ENCODE measurements at places on chromosomes 16 and 17.

DNA sequence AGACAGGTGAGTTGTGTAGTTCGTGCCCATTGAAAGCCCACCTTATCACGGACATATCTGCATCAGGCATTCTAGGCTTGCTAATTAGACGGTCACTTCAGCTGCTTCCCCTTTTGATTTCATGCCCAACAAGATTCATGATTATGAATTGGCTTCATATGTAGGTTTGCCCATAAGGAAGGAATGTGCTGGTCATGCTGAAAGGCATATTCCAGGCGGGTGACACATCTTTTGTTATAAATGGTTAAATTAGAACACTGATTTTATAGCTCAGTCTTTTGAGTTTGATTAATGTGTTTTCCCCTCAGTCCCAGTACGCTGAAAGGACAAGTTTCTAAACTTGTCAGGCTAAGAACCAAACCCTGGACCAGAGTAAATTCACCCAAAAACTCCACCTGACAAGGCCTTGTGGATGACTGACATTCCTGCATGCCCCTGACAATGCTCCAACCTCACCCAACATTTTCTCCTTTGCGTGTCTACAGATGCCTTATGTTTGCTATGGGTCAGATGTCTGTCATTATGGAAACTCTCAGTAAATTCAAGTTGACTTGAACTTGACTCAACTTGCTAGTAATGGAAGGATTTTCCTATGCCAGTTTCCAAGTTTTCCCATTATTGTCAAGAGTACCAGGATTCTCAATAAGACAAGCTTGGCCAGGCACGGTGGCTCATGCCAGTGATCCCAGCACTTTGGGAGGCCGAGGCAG lies 421.9 kb downstream of the PMP22 start:
- no peak for DNase-seq

DNA sequence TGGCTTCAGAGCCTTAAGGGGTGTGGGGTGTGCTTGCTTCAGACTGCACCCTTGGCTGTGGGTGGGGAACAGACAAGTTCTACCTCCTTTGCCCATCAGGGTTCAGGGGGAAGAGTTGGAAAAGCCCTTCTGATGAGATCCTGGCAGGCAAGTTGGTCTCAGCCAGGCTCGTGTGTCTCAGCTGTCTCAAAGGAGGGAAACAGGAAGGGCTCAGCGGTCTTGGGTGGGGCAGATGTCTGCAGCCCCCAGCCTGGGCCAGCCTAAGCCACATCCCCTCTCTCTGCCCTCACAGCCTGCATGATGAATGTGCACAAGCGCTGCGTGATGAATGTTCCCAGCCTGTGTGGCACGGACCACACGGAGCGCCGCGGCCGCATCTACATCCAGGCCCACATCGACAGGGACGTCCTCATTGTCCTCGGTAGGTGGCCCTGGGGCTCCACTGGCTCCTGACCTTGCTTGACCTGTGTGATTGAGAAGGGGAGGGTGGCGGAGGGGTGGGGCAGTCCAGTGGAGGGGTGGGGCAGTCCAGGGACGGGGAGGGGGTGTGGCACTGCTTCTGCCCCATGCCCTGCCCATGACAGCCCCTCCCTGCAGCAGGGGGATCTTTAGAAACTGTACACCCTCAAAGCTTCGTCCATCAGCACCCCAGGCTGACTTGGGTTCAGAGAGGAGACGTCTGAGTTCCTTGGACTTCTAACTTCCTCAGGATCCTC lies 199.5 kb downstream of the PRKCB start:
- no peak for DNase-seq

GRCh38 chr17:6755731-6756184 lies at the start of gene XAF1:
XAF1 (plus strand) TSS chr17:6756046; CDS start chr17:6756079, 33 bp downstream.
- no peak for DNase-seq

DNA sequence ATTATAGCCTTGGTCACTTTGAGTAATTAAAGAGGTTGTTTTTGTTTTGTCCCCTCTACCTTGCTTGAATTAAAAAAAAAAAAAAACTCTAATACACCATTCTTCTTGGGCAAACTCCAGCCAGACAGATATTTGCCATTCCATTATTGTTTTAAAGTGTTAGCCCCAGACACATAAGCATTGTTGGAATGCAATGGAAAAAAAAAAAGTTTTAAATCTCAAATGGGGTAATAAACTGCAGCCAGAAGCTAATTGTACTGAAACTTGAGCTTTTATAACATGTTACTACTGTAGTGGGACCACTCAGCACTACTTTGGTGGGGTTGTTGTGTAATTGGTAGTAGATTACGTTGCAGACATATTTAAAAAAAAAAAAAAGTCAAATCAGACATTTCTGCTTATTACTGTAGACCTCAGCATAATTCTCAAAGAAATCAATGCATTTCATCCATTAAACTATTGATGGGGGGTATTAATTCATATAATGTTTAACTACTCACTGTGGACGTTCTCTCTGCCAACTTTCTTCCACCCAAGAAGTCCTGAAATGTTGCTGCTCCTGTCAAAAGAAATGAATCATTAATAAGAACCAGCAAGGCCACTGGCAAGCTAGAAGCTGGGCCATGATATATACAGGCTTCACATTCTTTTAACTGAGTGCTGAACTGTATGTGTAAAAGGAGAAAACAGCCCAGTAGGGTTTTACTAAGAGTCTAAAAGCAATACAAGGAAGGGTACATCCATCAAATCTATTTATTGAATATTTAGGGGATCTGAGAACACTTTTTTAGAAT lies 626.6 kb upstream of the SOX9 start:
- no peak for DNase-seq

GRCh38 chr16:55892821-55893220 lies 17.6 kb upstream of the CES5A start:
- no peak for DNase-seq

DNA sequence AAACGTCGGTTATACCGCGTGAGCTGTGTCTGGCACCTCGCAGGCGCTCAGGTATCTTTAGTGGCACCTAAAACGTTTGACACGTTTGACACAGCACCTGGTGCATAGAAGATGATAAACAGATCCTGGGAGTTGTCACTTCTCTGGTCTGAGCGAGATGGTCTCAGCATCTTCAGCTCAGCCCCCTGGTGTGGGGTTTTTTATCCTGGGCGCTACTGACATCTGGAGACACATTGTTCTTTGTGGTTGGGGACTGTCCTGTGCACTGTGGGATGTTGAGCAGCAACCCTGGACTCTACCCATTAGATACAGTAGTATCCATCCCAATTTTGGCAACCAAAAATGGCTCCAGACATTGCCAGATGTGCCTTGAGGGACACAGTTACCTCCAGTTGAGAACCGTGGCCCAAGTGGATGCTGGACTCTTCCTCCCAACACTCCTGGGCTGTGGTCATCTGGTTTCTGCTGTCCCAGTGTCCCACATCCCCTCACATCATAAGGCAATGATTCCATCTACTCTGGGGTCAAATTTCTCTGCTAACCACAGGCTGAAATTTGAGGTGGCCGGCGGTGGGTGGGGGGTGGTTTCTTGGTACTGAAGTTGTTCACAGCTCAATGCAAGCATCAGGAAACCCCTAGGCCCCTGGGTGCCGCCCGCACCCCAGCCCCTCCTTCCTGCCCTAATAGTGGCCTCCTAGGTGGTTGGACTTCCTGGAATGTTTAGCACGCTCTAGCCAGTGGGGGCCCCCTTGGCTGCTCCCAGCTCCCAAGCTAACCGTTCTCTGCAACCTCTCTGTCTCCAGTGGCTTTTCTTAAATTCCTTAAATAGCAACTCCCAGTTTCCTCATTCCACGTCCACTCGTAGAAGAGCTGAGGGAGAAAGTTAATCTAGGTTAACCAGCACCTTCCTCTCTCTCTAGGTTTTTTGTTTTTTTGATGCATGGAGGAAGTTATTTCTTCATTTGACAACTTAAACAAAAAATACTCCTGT lies 124.8 kb downstream of the ABCC1 start:
- DNase-seq, result no peak

DNA sequence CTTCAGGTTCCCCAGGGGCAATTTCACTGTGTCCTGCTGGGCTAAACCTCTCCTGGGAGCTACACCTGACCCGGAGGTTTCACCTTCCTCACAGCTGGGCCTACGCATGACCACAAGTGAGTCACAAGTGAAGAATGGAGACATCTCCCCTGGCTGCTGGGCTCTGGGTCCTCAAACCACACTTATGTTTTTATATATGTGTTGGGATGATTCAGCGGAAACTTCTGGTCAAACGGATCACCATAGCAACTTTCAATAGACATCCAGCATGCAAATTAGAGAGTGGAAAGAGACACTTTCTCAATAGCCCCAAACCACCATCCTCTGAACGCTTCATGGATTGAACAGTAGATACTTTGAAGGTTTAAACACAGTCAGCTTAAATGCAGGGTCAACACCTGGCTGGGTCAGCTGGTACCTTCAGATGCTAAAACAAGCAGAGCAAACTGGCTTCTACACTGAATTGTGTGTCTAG lies 28.0 kb upstream of the MAF start:
- no peak for DNase-seq

GRCh38 chr17:79749156-79749815 lies 18.5 kb downstream of the ENPP7 start:
- no peak for DNase-seq

DNA sequence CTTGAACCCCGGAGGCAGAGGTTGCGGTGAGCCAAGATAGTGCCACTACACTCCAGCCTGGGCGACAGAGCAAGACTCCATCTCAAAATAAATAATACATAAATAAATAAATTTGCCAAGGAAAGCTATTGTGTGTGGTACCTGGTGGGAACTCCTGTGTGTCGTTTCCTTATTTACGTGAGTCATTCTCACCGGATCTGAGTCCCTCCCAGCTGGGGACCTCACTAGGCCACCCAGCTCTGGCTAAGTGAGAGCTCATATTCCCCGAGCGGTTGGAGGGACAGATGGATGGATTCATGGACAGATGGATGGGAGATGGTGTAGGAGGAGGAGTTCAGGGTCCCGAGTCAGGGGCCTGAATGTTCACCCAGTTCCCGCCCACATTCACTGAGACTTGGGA lies 22.9 kb upstream of the C1QL1 start:
- DNase-seq, result no peak

DNA sequence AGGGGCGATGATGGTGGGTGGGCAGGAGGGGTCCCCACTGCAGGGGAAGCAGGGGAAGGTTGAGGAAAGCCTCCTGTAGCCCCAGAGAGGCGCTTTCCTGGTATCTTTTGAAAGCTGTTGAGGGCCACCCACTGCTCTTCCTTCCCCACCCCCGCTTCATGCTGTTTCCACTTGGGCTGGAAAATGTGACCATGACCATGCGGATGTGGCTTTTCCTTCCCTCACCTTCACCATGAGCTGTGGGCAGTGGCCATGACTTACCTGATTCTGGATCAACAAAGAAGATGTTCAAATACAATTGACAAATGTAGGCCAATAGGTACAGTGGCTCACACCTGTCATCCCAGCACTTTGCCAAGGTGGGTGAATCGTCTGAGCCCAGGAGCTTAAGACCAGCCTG lies 13.8 kb downstream of the MVP start:
- no peak for DNase-seq

DNA sequence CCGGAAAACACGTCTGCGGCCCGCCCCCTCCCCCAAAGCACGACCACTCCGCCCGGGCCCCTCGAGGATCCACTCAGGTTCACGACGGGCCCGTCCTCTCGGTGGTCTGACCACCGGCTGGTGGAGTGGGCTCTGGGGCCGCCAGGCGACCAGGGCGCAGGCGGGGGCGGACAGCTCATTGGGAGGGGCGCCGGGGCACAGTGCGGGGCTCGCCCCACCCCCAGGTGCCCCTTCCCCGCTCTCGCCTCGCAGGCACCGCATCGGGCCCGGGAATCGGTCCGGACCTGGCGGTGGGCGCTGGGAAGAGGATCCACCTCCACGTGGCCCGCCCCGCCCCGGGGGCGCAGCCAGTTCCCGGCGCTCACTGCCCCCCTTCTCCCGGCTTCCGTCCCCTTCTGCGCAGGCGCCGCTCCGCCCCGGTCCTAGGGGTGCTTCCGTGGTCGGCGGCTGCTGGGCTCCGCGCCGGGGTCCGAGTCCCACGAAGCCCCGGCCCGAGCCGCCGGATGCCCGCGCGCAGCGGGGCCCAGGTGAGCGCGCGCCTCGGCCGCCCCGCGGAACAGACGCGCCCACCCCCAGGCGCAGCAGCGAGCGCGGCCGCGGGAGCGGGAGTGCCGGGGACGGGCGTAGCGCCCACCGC lies at the start of gene MPG:
Gene MPG (plus strand): TSS at position 419 of the 637 bp plus-strand sequence. CDS start 85 bp downstream, at position 504.
- DNase-seq, result peak; percentile 58

DNA sequence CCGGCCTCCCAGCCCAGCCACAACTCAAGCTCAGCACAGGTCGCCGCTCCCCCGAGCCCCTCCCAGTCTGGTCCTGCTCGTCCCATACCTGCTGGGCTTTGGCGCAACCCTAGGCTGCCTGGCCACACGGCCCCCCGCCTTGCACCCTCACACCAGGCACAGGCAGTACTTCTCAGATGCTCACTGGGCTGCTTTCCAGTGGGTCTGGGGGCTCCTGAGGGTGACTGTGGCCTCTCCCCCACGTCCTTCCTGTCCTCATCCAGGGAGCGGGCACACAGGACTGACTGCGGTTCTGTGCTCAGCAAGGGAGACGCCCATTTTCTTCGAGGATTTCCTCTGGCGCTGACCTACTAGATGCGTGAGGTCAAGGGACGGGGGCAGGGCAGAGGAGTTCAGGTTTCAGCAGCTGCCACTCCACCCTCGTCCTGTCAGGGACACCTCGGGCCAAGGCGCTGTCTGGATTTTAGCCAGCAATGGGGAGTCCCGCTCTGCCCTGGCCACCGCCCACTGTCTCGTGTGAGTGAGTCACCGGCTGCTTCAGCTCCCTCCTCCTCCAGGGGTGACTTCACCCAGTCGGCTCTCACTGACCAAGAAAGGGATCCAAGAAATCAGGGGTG lies 115.8 kb downstream of the NPIPB11 start:
- no peak for DNase-seq

DNA sequence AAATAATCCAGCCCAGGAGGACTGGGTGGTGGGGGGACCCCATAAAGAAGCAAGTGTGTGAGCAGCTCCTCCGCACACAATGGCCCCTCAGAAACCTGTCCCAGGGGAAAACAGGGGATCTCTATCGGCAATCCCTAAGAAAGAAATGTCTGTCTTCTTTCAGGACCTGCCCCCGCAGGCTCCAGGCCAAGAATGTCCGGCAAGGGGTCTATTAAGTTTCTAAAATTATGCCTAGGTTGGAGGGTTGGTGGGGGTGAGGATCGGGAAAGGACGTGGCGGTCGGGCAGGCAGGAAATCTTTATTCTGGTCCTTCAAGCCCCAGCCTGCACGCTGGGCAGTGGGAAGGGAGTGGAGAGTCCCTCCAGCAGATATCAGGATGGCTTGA lies 23.4 kb upstream of the LITAF start:
- no peak for DNase-seq

GRCh38 chr16:78237841-78238240 lies 138.4 kb downstream of the WWOX start:
- no peak for DNase-seq

DNA sequence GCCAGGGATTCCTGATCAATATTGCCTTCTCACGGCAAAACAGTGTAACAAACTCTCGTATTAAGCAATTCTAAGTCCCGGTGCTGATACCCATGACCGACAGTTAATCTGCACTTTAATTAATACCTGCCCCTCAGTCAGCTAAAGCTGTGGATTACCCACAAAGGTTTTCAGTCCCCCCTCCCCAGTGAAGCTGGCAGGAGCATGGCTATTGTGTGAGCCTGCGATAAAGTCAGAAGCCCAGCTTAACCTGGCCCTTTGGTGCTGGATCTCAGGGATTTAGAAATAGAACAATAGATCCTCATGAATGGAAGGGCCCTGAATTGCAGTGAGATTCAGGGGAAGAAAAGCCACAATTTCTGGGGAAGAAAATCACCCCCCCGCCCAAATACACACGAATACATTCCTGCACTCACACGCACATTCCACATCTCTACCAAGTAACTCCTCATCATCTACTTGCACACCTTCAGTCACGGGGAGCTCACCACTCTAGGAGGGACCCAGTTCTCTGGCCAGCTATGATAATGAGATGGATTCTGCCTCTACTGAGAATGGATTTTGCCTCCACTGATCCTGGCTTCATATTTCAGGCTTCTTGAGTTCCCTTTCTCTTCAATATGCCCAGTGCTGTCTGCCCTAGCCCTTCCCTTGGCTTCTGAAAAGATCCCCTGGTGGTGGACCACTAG lies 102.6 kb downstream of the WSCD1 start:
- DNase-seq, result no peak

All from NCI-H187 (cell line).